ENCODE measurements at places on chromosomes 6 and 20.
A peak's percentile ranks its signal among the peaks of the same experiment; 100 is the strongest.

GRCh38 chr6:150229436-150230163, 86.8 kb downstream of the PPP1R14C start:
- DNase-seq = no peak

- DNase-seq = no peak
Observed at GRCh38 chr20:43287637-43288036, 97.9 kb upstream of the PTPRT start.

DNA sequence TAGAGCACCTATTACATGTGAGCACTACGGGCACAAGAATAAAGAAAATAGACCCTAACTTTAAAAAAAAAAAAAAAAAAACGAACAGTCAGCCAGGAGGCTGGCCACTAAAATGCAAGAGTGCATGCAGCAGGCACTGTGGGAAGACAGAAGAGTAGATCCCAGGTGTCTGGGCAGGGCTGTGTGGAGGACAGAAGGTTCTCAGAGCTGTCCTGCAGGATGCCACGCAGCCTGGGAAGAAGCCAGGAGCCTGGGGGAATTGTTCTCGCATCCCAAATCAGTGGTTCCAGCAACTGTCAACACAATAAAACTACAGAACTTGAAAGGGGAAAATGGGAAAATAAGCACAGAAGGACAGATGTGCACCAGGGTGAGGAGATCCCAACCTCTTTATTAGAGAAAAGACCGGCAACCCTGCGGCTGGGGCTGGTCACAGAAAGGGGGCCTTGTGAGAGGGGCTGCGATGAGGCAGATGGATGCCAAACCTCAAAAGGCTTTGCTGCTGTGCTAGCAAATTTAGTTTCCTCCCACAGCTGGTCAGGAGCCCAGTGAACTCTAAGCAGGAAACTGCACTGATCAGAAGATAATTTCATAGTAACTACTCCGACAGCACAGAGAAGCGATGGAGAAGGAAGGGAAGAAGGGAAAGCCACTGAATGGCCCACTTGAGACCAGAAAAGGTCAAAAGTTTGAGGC, 30.9 kb downstream of the MAP3K5 start:
- DNase-seq = no peak

DNA sequence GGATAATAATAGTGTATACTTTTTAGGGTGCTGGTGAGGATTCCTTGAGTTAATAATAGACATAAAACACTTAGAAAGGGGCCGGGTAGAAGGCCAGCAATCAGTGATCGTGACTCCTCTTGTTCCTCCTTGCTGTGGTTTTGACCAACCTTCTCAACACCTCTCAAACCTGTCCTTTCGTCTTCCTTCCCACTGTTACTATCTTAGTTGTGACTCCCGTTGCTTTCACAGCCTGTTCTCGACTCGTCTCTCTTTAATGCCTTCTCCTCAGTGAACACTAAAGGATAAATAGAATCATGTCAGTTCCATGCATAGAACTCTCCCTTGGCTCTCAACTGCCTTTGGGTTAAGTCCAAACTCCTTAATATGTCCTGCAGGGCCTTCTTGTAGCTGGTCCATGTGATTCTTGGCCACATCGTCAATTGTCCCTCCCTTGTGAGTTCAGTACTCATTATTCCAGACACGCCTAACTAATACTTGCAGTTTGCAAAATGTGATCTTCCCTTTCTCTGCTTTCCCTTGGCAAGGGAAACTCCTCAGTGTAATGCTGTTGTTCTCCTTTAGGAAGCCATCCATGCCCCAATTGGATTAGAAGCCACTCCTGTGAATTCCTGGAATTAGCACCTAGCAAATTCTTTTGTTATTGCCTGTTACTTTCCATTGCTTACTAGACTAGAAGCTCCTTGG, 164.9 kb downstream of the UTRN start:
- no peak for DNase-seq

- no peak for DNase-seq
Observed at GRCh38 chr6:4644996-4645395, 131.2 kb upstream of the CDYL start.

DNA sequence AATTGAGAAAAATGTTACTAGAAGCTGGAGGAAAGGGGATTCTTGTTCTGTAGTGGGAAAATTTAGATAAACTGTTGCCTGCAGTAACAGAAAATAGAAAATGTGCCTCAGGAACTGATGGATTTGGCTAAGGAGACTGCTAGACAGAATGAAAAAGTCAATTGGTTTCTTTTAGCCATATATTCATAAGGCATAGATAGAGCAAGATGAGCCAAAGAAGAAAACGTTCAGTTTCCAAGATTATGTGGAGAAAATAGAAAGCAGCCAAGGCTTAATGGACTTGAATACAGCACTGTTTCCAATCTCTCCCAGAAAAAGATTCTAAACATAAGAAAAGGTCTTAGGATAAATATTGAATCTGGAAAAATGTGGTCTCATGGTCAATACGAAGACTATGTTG, 115.1 kb upstream of the TCF21 start:
- DNase-seq = no peak

GRCh38 chr20:16647875-16648597, 74.8 kb upstream of the KIF16B start:
- DNase-seq = no peak

GRCh38 chr6:138468320-138469015, 30.8 kb downstream of the NHSL1 start:
- DNase-seq = no peak

GRCh38 chr6:56393615-56394612, 146.5 kb upstream of the COL21A1 start:
- DNase-seq = no peak

GRCh38 chr20:33832103-33832804, 21.1 kb downstream of the CHMP4B start:
- no peak for DNase-seq

GRCh38 chr20:18195931-18196330, 58.3 kb downstream of the KAT14 start:
- DNase-seq = no peak

GRCh38 chr6:138183790-138184134, 22.0 kb downstream of the ARFGEF3 start:
- no peak for DNase-seq

- no peak for DNase-seq
Observed at GRCh38 chr6:127013865-127014264, 104.6 kb upstream of the RSPO3 start.

DNA sequence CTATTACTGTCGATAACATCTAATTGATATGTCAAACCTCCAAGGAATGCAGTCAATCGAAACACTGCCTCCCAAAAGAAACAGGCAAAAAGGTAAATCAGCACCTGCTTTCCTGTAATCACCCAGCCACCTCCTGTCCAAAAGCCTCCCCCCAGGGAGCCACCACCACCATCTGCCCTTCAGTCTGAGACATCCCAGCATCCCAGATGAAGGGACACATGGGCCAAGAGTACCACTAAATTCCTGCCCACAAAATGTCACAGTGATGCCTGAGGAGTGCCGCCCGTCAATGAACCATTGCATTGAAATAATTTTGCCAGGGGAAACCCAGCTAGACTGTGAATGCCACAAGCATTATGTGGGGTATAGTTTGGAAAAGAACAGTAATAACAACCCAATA, 401.7 kb downstream of the ZFAND3 start:
- no peak for DNase-seq

- no peak for DNase-seq
Observed at GRCh38 chr20:61731363-61732181, 334.1 kb downstream of the TAF4 start.

DNA sequence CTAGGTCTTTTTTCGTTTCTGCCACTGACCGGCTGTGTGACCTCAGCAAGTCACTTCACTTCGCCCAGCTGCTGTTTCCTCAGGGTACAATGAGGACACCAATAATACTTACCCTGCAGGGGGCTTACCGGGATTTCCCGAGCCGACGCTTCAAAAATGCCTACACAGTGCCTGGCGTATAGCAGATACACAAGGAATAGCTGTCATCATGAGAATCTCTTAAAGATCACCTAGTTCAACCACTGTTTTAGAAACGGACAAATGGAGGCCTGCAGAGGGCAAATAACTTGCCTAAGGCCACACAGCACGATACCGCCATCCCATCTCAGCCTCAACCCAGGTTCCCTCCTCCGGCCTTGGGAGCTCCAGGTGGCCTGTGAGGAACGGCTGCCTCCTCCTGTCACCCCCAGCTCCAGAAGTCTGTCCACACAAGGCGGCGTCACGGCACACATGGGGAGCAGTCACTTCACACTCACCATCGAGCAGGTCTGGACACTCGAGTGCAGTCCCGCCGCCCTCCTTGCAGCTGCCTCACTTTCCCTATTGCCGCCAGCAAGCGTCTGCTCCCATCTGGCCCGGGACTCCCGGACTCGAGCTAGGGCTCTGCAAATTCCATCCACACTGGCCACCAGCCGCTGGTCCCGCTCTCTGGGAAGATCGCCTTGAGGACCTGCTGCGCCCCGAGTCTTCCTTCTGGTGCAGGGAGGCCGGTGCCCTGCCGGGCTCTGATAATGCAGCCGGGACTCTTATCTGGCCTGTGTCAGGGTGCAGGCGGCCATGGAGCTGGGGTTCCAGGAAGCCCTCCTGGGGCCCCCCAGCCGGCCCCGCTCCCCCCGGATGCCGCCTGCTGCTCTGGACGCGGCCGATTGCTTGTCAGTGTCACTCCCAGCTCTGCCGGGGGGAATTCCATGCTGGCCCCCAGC, at the start of gene RIPOR3:
Gene RIPOR3, minus strand, starts transcription at position 893 of the 923 bp plus-strand sequence. Its CDS starts 414 bp downstream, at position 479.
- no peak for DNase-seq

DNA sequence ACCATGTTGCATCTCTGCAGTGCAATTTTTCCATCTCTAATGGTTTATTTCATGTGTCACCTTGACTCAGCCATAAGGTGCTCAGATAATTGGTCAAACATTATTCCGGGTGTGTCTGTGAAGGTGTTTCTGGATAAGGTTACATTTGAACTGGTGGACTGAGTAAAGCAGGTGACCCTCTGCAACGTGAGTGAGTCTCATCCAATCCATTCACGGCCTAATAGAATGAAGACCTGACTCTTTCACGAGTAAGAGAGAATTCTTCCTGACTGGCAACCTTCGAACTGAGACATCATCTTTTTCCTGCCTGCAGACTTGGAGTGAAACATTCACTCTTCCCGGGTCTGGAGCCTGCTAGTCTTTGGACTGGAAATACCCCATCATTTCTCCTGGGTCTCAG, 77.1 kb upstream of the SLC22A23 start:
- DNase-seq = no peak

- DNase-seq = no peak
Observed at GRCh38 chr6:44712353-44713111, 325.0 kb downstream of the CDC5L start.

DNA sequence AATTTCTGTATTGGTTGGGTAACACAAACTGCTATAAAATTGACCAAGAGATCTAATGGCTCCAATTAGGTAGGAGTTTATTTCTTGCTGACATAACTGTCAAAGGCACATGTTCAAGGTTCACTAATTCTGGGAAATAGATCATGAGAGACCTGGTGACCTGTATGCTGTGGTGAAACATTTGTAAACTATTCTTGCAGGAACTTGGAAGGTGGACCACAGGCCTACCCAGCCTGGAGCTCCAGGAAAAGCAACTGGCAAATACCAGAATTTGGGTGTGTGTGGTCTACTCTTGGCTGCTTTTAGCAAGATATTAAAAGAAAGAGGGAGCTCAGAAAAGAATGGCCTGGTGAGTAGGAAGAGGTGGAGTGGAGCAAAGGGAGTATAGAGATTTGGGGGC, 184.6 kb downstream of the QKI start:
- DNase-seq = no peak

- DNase-seq = no peak
Observed at GRCh38 chr6:120947111-120947510, 387.2 kb downstream of the TBC1D32 start.

GRCh38 chr20:62143081-62143956, at the start of the genes PSMA7 and SS18L1:
Gene PSMA7 (minus strand): TSS chr20:62143394. CDS start chr20:62143303, 91 bp downstream.
Gene SS18L1 (plus strand): TSS chr20:62143769. CDS start chr20:62143821, 52 bp downstream.
- DNase-seq = peak; percentile 73

All from tibial nerve (tissue), 4 donors.